ENCODE measurements at places on chromosomes 5 and 9.
A peak's percentile ranks its signal among the peaks of the same experiment; 100 is the strongest.

DNA sequence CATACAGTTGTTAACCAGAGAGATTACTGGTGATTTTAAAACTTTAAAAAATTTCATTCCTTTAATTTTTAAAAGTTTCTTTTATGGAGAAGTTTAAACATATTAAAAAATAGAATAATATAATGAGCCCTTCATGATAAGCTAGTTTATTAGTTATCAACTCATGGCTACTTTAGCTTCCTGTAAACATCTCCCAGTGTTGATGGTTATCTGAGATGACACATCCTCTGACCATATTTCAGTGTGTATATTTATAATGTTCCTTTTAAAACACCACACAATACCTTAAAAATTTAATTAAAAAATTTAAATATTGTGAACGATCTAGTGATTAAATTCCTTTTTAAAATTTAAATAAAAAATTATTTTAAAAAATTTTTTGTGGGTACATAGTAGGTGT, 74.1 kb downstream of the IPO11 start:
- DNase-seq = no peak

DNA sequence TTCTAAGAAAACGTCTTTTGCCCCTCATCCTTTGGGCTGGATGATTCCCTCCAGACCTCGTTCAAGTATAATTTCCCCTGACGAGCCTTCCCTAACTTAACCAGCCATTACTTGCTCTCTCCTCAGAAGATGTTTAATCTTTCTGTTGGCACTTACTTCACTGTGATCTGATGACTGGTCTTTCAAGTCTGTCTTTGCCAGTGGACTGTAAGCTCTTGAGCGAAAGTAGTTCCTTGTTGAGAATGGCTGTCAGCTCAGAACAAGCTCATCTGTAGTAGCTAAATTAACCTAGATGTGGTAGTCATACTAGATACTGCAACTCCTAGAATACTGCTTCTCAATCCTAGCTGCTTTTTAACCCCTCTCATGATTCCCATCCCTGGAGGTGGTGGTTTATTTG, 125.0 kb downstream of the AOPEP start:
- DNase-seq = no peak

- DNase-seq = no peak
Measured at GRCh38 chr5:43680286-43680685, 77.3 kb downstream of the NNT start.

- no peak for DNase-seq
Measured at GRCh38 chr5:1648806-1649205, 125.0 kb upstream of the LPCAT1 start.

GRCh38 chr5:30401479-30402058, 791.9 kb upstream of the CDH6 start:
- peak; percentile 55 for DNase-seq

DNA sequence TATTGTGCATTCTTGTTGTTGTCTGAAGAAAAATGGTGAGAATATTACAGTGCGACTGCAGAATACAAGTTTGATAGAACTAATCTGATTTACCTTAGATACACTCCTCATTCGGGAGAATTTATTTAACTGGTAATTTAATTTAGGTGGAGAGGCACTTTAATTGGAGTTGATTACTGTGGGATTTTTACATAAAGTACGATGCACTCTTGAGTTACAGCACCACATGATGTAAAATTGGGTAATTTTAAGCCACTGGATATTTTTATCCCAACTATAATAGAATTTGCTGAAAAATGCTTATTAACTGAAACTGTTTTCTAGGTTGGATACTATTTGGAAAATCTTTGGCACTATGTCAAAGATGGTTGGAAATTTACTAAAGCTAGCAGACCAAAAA, 35.4 kb upstream of the ALDOB start:
- no peak for DNase-seq
